IMR-90 (cell line): ENCODE measurements at places on chromosomes 2 and 18. TPM values are rescaled to one million over a fixed set of nuclear protein-coding genes. Genes with fewer than 3 reads are reported as not detected.

Gene GKN1
- total RNA-seq, result not detected in 2 replicates

Gene MARCHF4
- 2.3 and 3.1 TPM in 2 replicates for total RNA-seq

Gene PDCD1
- not detected in 2 replicates for total RNA-seq

Gene CD8B2
- total RNA-seq, result not detected in 2 replicates

Gene C2orf66
- total RNA-seq, result not detected in 2 replicates

Gene ZC3H6
- 2.0 and 2.2 TPM in 2 replicates for total RNA-seq

Gene IL37
- total RNA-seq, result not detected in 2 replicates

Gene ACTG2
- total RNA-seq, result 349 and 523 TPM in 2 replicates

Gene ANO7
- total RNA-seq, result 0.36 and 0.56 TPM in 2 replicates

Gene CDH19
- total RNA-seq, result not detected in 2 replicates

Gene NOTO
- total RNA-seq, result not detected in 2 replicates

Gene ARHGAP28
- total RNA-seq, result 2.8 and 3.8 TPM in 2 replicates

Gene IL36B
- not detected in 2 replicates for total RNA-seq

Gene TMEM37
- under 0.01 TPM in 1 of 2 replicates, not detected in the other for total RNA-seq

Gene SERPINB5
- total RNA-seq, result not detected in 2 replicates

Gene B3GNT7
- under 0.01 TPM in 2 replicates for total RNA-seq

Gene DSC2
- total RNA-seq, result not detected in 2 replicates

Gene PKDCC
- total RNA-seq, result 50.3 and 55.6 TPM in 2 replicates

Gene RUFY4
- not detected in 2 replicates for total RNA-seq

Gene LONRF2
- 0.54 and 0.83 TPM in 2 replicates for total RNA-seq

Gene SERPINB13
- not detected in 2 replicates for total RNA-seq

Gene LRRC30
- not detected in 2 replicates for total RNA-seq

Gene SPATS2L
- 118 and 145 TPM in 2 replicates for total RNA-seq

Gene LAMA1
- 10.9 and 11.4 TPM in 2 replicates for total RNA-seq

Gene TEKT4
- not detected in 2 replicates for total RNA-seq

Gene PRKAG3
- not detected in 2 replicates for total RNA-seq

Gene STEAP3
- total RNA-seq, result 18.9 and 19.4 TPM in 2 replicates

Gene STAMBP
- 33.9 and 38.7 TPM in 2 replicates for total RNA-seq

Gene SPP2
- total RNA-seq, result not detected in 2 replicates

Gene SKA1
- total RNA-seq, result 5.9 and 13.9 TPM in 2 replicates

Gene DNAJC5G
- total RNA-seq, result not detected in 2 replicates

Gene GPC1
- 16.0 and 18.6 TPM in 2 replicates for total RNA-seq

Gene POMC
- not detected in 2 replicates for total RNA-seq

Gene EMILIN1
- total RNA-seq, result 26.5 and 27.8 TPM in 2 replicates

Gene RAB6C
- total RNA-seq, result under 0.01 TPM in 1 of 2 replicates, not detected in the other

Gene CD8B
- total RNA-seq, result not detected in 2 replicates

Gene RNF152
- total RNA-seq, result 18.5 and 18.9 TPM in 2 replicates

Gene FOSL2
- 31.4 and 32.2 TPM in 2 replicates for total RNA-seq

Gene IL1R2
- not detected in 2 replicates for total RNA-seq
